Heart left ventricle (tissue), 16 donors: ENCODE measurements at places on chromosomes 12 and 14.

DNA sequence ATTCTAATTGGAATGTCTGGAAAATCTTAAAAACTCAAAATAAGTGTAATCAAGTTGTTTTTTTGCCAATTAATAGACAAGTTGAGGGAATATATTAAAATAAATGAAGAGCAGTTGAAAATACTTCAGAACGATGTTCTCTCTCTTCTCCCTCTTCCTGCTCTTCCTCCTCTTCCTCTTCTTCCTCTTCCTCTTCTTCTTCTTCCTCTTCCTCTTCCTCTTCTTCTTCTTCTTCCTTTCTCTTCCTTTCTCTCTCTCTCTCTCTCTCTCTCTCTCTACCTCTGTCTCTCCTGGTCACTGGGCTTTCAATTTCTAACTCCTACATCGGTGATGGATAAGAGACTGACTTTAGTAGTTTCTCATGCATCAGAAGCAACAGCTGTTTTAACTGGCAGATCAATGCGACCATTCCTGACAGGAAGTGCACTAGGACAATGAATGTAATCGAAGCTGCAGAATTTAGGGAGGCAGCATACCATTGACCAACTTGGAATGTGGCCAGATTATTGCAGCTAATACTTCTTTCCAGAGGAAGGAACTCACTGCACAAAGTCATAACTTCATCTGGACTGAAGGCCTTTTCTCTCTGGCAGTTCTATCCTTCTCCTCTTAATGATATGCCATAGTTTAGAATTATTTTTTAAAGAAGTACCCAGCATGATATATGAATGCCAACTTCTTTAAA is 13.8 kb upstream of the TMTC2 start:
- no peaks in the 10 kb centered on the region for H3K27me3 ChIP-seq
- no peak for DNase-seq
- H3K4me1 ChIP-seq, result no peaks in the 10 kb centered on the region
- no peaks in the 10 kb centered on the region for H3K36me3 ChIP-seq
- H3K4me3 ChIP-seq, result no peak overlapping the region

DNA sequence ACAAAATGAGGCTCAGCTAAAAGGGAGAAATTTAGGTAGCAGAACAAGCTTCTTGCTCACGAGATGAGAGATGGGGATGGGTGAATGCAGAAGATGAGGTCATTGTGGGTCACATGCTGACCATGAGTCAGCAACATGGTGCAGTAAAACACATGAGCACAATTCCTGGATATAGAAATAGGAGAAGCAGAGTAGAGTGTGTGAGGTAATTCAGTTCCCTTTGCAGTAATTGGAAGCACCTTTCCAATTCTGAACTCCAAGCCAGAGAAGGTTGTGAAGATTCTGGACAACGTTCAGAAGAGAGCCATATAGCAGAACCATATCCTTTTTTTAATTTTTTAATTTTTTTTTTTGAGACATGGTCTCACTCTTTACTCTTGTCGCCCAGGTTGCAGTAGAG is 62.0 kb upstream of the LMNTD1 start:
- no peak overlapping the region for H3K27ac ChIP-seq
- no peak overlapping the region for H3K4me3 ChIP-seq
- no peaks in the 10 kb centered on the region for H3K36me3 ChIP-seq
- no peak for DNase-seq
- H3K4me1 ChIP-seq, result no peaks in the 10 kb centered on the region

DNA sequence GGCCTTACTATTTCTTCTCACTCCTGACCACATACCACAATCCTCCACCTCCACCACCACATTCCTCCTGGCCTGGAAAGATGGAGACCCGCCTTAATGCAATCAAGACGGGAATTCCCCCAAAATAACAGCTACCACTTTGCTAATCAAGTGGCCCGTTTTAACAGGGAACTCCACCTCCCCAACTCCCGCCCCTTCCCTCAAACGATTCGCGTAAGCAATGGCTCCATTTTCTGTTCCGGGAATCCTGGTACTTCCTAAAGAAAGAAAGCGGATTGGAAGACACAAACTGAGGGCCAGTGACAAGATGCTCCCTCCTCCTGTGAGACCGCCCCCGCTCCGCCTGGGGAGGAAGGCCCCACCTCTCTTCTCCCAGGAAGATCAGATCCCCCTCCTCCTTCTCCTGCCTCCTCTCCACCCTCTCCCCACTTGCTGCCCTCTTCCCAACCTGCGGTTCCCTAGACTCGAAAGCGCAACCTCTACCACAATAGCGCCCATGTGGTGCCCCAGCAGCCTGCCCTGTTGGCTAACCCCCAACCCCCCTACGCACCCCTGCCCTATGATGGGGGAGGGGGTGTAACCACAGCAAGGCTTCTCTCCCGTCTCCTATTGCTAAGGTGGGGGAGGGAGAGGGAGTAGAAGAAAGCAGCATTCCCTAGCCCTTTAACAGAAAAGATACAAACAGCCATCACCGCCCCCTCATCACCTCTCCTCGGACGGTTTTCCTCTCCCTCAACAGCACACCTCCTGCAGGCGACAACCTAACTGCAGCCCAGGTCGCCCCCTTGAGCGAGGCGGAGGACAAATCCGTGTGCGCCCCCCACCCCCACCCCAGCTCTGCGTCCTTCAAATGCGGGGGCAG is 777 bp downstream of the ARF3 start:
- peak overlapping the region; percentile 69 for H3K4me3 ChIP-seq
- H3K27me3 ChIP-seq, result no peaks in the 10 kb centered on the region
- H3K4me1 ChIP-seq, result peaks cover 20% of the 10 kb centered on the region

GRCh38 chr12:3928538-3929184 is 55.5 kb upstream of the PARP11 start:
- DNase-seq, result no peak
- no peak overlapping the region for H3K4me3 ChIP-seq
- H3K4me1 ChIP-seq, result no peaks in the 10 kb centered on the region
- no peaks in the 10 kb centered on the region for H3K36me3 ChIP-seq
- no peaks in the 10 kb centered on the region for H3K27me3 ChIP-seq
- H3K27ac ChIP-seq, result no peak overlapping the region

DNA sequence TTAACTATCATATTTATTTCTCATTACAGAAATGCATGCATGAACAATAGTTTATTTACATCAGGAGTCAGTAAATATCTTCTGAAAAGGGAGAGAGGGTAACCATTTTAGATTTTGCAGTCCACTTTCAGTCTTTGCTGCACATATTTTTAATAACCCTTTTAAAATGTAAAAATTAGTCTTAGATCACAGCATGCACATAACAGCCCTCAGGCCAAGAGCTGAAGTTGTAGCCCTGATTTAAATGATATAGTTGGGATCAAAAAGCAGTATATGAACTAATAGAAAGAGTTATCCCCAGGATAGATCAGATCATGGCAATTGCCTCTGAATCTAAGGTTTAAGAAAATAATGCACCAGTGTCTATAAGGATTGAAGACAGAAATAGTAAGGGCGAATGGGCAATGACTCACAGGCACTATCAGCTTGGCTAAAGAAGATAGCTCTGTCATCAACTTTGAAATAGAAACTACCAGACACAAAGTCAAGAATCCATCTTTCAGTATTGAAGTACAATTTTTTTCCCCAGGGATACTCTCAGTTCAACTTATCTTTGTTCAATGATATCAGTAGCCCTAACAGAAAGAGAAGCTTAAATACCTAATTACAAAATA is 13.1 kb upstream of the CLEC7A start:
- no peak overlapping the region for H3K4me3 ChIP-seq
- no peaks in the 10 kb centered on the region for H3K27me3 ChIP-seq
- H3K4me1 ChIP-seq, result peaks cover 9% of the 10 kb centered on the region
- H3K27ac ChIP-seq, result peak overlapping the region; percentile 1
- H3K36me3 ChIP-seq, result no peaks in the 10 kb centered on the region

DNA sequence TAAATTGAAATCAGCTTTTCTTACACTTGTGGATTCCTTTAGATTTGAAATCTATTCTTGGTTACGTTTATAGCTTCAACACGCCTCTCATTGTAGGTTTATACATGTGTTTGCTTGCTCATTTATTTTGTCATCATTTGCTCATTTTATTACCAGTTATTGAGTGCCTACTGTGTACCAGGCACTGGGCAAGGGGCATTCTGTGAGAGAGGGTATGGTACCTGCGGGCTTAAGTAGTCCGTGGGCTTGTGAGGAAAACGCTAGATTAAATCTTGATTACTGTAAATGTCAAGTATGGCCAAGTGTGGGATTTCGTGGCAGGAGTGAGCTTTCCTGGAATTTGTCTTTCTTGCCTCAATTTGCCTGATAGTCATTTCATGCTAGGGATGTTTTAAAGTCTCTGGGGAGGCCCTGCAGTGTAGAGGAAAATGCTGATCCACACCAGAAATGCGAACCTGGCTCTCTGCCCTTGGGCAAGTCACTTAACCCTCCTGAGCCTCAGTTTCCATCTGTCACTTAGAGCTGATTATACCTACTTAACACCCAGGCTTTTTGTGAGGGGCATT is 92.7 kb downstream of the CACNA1C start:
- H3K27me3 ChIP-seq, result no peaks in the 10 kb centered on the region
- H3K4me1 ChIP-seq, result peaks cover 51% of the 10 kb centered on the region
- no peak overlapping the region for H3K27ac ChIP-seq
- no peak for DNase-seq
- no peaks in the 10 kb centered on the region for H3K36me3 ChIP-seq
- no peak overlapping the region for H3K4me3 ChIP-seq

DNA sequence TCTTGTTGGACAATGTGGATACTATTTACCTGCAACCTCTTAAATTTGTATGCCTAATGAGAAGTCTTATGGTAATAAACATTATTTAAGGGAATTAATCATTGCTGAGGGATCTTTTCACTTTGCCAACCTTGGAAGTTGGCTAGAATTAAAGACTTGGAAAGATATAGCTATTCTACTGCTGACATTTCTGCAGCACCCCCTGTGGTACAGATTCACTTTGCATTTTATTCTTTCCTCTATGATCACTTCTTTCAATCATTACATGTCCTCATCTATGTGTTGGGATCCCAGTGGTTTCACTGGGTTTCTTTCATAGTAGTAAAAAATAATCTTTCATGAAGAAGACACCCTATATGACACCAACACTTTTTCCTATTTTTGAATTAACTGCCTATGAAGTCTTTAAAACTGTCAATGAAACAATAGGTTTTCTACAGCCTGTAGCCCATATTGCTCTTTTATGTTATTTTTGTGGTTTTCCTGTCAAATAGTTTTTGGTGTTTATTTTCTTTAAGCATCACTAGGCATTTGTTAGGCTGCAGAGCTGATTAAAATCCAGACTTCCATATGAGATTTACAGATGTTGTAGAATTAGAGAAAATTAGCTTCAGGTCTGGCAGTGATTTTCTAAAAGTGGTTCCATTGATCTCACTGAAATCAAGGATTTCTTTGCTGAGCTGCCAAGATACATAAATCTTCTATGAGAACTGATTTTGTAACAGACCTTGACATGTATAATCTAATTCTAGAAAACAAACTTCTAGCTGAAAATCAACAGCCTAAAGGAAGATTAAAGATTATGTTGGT is 256.1 kb downstream of the NAV3 start:
- H3K27me3 ChIP-seq, result no peaks in the 10 kb centered on the region
- no peak overlapping the region for H3K4me3 ChIP-seq
- no peaks in the 10 kb centered on the region for H3K36me3 ChIP-seq
- no peak overlapping the region for H3K27ac ChIP-seq
- peaks cover 4% of the 10 kb centered on the region for H3K4me1 ChIP-seq
- no peak for DNase-seq

DNA sequence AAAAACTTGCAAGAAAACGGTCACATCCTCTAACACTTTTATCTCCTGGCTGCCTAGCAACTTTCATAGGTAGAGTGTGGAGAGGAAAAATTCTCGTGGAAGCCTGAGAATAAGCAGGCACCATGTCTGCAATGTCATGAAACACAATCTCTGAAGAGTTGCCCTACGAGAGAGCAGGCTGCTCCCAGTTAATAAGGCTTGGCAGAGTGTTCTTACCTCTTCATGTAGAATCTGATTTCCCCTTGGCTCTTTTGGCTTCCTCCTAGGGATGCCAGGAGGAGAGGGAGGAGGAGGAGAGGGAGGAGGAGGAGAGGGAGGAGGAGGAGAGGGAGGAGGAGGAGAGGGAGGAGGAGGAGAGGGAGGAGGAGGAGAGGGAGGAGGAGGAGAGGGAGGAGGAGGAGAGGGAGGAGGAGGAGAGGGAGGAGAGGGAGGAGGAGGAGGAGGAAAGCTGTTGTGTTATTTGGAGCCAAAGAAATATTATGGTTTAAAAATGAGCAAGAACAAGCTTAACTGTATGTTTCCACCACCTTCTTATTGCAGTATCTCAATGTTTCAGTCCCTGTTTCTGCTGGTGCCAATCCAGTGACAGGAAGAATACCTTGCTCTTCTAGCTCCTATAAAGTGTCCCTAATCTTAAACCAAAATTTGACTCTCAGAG is 52.9 kb downstream of the EGLN3 start:
- H3K4me1 ChIP-seq, result no peaks in the 10 kb centered on the region
- H3K36me3 ChIP-seq, result no peaks in the 10 kb centered on the region
- H3K27me3 ChIP-seq, result no peaks in the 10 kb centered on the region
- no peak overlapping the region for H3K4me3 ChIP-seq
- H3K27ac ChIP-seq, result no peak overlapping the region

DNA sequence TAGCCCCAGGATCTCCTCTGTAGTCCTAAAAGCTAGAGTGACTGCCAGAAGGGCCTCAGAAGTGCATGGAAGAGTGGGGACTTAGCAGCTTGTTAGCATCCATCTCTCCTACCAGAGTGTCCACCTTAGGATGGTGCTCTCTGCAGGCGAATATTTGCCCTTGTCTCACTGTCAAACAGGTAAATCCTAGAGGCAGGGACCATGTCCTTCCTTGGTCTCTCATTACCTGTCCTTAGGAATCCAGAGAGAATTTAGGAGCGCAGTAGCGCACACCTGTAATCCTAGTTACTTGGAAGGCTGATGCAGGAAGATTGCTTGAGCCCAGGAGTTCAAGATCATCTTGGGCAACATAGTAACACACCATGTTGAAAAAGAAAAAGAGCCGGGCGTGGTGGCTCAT is 21.4 kb downstream of the AGAP2 start:
- no peak overlapping the region for H3K27ac ChIP-seq
- no peak for DNase-seq
- H3K4me1 ChIP-seq, result no peaks in the 10 kb centered on the region
- H3K4me3 ChIP-seq, result no peak overlapping the region
- no peaks in the 10 kb centered on the region for H3K27me3 ChIP-seq

GRCh38 chr12:89350630-89351488 is 1.4 kb downstream of the DUSP6 start:
- H3K27ac ChIP-seq, result peak overlapping the region; percentile 99
- H3K4me1 ChIP-seq, result peaks cover 10% of the 10 kb centered on the region
- H3K36me3 ChIP-seq, result peaks cover 4% of the 10 kb centered on the region
- DNase-seq, result peak; percentile 70
- H3K27me3 ChIP-seq, result no peaks in the 10 kb centered on the region

DNA sequence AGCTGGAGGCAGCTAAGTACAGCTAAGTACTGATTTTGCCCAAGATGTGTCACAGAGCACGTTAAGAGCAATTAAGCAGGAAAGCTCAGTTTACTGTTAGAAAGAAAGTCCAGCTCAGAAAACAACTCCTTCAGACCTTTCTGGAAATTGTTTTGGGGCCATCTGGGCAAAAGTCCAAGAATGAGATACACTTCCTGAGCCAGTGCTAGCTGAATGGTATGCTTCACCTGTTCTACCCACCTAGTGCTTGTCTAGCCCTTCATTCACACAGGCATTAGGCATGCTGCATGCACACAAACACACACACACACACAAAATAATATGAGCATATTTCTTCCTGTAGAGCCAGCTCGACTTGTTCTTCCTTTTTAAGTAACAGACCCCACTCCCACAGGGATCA is 6.6 kb upstream of the IKZF4 start:
- H3K36me3 ChIP-seq, result peaks cover 10% of the 10 kb centered on the region
- H3K4me3 ChIP-seq, result no peak overlapping the region
- no peaks in the 10 kb centered on the region for H3K27me3 ChIP-seq
- H3K4me1 ChIP-seq, result no peaks in the 10 kb centered on the region
- H3K27ac ChIP-seq, result no peak overlapping the region

- H3K4me1 ChIP-seq, result peaks cover 8% of the 10 kb centered on the region
- H3K36me3 ChIP-seq, result no peaks in the 10 kb centered on the region
- H3K27me3 ChIP-seq, result peaks cover 53% of the 10 kb centered on the region
- H3K4me3 ChIP-seq, result peak overlapping the region; percentile 67
- peak overlapping the region; percentile 70 for H3K27ac ChIP-seq
- DNase-seq, result peak; percentile 20
Observed at GRCh38 chr14:71933001-71933587, 865 bp downstream of the RGS6 start.
